ENCODE measurements at places on chromosomes 1 and 21. TPM values are rescaled to one million over a fixed set of nuclear protein-coding genes. Genes with fewer than 3 reads are reported as not detected.
A peak's percentile ranks its signal among the peaks of the same experiment; 100 is the strongest.

DNA sequence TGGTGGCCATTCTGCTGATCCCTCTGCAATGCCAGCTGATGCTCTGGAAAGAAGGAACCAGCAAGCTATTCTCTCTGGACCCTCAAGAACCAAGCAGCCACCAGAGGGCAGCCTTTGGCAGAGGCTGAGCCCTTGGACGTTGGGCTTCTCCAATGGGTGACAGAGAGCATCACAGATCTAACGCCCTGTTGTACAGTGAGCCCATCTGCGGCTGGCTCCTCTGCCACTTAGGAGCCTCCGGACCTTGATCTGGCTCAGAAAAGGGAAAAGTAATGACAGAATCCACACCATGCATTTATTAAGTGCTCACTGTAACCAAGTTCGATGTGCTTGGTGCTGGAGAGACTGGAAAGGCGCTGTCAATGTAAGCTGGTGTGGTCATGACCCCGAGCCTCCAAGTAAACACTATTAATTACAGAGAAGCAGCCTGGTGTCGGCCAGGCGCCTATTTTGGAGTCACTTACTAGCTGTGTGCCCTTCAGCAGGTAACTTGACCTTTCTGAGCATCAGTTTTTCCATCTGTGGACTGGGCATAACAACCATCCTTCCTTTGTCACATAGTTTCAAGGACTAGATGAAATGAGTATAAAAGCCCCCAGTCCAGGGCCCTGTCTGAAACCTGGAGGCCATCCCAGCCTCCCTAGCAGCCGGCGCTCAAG lies 34.9 kb downstream of the ECE1 start:
- DNase-seq: peak; percentile 90

DNA sequence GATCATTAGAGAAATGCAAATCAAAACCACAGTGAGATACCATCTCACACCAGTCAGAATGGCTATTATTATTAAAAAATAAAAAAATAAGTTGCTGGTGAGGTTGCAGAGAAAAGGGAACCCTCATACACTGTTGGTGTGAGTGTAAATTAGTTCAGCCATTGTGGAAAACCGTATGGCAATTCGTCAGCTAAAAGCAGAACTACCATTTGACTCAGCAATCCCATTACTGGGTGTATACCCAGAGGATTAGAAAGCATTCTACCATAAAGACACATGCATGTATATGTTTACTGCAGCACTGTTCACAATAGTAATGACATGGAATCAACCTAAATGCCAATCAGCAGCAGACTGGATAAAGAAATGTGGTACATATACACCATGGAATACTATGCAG lies 42.2 kb downstream of the GIPC2 start:
- no peak for DNase-seq

GRCh38 chr1:184545601-184546000 lies 158.8 kb downstream of the C1orf21 start:
- DNase-seq: no peak

DNA sequence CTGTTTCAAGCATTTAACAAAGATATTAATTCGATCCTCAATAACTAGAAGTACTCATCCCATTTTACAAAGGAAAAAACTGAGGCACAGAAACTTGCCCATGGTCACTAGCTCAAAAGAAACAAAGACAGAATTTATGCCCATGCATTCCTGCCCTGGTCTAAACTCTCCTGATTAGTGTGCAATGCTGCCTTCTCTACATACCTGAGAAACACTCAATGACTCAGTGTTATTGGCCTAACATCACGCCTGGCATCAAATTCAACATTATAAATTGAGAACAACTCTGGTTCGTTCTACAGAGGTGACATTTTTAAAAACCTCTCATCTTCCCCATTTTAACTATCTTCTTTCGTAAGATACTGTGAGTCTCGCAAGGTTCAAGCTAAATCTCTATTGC lies 5.2 kb downstream of the APP start:
- DNase-seq: no peak

Gene KRTAP24-1
- polyA plus RNA-seq: not detected

GRCh38 chr1:34768856-34769255 lies 9.3 kb downstream of the GJB4 start:
- no peak for DNase-seq

- DNase-seq: no peak
Measured at GRCh38 chr21:23921670-23922418, 1685.4 kb downstream of the MRPL39 start.

DNA sequence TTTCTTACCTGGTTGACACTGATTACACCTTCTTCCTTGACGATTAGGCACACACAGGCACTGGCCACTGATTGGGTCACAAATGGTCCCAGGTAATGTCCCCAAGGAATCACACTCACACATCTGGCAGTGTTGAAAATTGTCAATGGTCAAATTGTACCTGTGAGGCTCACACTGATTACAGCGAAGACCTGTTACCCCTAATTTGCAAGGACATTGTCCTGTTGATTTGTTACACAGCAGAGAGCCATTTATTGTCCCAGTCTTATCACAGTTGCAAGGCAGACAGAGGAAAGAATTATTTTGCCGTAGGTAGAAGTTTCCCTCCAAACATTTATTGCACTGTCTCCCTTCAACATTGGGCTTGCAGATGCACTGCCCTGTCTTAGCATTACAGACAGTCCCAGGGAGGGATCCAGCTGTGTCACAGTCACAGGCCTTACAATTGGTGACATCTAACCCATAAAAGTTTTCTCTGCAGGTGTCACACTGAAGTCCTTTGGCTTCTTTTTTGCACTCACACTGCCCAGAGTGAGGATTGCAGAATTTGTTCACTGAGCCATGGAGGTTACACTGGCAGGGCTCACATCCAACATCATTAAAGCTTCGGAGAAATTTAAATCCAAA lies 176.6 kb downstream of the USH2A start:
- no peak for DNase-seq

DNA sequence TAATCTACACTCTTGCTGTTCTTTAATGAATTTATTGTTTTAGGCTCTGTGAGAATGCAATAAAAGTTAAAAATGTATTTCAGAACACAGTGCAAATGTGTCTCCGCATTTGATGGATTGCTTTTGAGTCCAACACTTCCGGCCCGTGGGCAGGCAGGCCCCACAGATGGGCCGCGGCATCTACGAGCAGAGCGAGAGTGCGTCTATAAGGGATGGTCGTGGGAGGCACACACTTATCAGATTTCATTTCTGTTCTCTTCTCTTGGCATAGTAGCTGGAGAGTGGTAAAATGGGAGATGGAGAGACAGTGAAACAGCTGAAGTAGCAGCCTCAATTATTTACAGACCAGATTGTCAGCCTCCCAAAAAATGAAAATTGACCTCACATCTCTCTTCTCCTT lies 134.2 kb downstream of the NAV1 start:
- no peak for DNase-seq

DNA sequence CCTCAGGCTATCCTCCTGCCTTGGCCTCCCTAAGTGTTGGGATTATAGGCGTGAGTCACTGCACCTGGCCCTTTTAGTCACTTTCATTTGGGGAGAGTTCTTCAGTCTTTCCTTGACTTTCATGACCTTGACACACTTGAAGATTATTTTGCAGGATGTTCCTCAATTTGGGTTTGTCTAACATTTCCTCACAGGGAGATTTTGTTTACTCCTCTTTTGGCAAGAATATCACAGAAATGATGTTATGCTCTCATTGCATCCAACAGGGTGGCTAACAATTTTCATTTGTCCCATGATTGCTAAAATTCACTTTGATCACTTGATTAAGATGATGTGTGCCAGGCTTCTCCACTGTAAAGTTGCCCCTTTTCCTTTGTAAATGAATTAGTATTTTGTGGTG lies 164.0 kb downstream of the ADSS2 start:
- no peak for DNase-seq

Gene CD48
- 0.61 TPM for polyA plus RNA-seq

GRCh38 chr1:44489481-44489880 lies 84.4 kb downstream of the RNF220 start:
- DNase-seq: no peak

GRCh38 chr21:16084776-16085364 lies 355.1 kb downstream of the USP25 start:
- no peak for DNase-seq

Gene AHCYL1
- 55.1 TPM for polyA plus RNA-seq

- DNase-seq: no peak
Measured at GRCh38 chr1:175817445-175817844, 74.0 kb upstream of the TNR start.

- DNase-seq: peak; percentile 93
Measured at GRCh38 chr1:27659497-27660299, 12.3 kb downstream of the IFI6 start.

Gene DESI2
- polyA plus RNA-seq: 5.1 TPM

Measured in pancreas (tissue), 10 donors.